ENCODE measurements at places on chromosomes 2 and 18.

DNA sequence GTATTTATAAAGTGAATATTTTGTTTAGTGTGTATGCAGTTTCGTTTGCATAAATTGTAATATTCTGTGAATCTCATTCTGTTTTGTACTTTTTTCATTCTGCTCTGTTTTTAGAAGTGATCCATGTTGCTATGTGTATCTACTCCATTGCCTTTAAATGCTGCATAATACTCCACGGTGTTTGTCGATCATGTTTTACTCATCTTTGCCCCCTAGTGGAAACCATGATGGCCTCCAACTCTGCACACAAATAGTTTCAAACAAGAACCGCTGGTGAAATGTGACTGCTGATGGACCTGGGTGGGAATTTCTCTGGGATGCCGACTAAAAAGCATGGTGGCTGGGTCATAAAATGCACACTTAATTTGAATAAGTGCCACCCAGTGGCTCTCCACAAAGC is 32.0 kb upstream of the SKOR2 start:
- DNase-seq, result no peak

- DNase-seq, result peak; percentile 77
These were observed 2.1 kb upstream of the SLC30A3 start for GRCh38 chr2:27264753-27265535.

- DNase-seq, result no peak
These were observed 364.5 kb upstream of the LINC00305 start for GRCh38 chr18:64513401-64513800.

DNA sequence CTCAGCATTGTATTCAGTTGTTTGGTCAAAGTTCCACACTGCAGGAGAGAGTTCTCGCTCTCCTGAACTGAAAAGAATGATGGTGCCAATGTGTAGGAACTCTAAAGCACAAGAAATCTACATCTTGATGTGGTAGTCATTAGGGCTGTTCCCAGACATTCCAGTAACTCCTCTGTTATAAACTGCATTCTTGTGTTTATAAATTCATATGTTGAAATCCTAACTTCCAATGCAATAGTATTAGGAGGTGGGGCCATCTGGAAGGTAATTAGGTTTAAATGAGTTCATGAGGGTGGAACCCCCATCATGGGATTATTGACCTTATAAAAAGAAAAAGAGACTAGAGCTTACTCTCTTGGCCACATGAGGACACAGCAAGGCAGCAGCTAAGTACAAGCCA is 239.6 kb downstream of the CDH20 start:
- no peak for DNase-seq

DNA sequence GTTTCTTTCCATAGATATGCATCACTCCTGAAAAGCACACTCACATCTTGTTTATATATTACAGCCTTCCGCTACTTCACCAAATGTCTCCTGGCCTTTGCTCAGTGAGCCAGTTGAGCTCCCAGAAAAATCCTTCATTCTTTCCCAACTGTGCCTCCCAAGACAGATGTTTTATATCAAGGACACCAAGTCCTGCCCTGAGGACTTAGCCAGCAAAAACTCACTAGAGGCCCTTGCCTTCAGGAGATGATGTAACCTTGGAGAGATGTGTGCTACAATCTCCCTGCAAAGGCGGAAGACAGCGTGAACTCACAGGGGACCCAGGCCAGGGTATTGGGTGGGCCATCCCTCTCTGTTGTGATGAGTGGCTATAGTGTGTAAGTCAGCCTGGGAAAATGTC is 86.1 kb upstream of the CTAGE1 start:
- DNase-seq, result no peak

- no peak for DNase-seq
These were observed 99.6 kb downstream of the TPGS2 start for GRCh38 chr18:36729197-36729596.

DNA sequence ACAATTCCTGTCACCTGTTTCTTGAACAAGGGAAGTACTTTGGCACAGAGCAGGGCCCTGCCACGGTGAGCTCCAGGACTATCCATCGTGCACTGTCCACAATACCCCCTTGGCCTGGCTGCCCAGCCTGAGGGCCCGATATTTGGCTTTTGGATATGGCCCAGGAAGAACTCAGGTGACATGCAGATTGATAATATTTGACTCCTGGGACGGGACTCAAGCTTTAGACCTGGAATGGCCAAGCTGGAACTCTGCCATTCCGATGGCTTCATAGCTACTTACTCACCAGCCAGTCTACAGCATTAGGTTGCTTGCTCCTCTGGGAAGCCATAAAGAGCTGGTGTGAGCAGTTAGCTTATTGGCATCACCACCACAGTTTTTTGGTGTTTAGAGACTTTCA is 26.6 kb downstream of the EML6 start:
- no peak for DNase-seq

DNA sequence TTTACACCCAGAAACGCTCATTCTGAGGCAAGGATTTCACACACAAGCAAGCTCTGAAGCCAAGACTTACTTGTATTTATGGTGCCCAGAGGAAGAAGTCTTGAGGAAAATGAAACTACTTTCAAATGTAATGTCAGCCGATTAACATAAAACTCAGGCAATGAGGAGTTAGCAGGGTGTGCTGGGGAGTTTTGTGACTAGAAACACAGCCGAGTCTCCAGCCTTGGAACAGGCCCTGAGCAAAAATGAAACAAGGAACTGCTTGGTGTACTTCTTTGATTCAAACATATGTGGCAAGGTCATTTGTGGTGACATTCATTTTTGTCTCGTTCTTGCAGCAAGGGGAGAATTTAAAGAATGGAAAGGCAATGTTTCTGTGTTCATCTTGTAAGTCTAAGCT is 4.5 kb downstream of the DYTN start:
- no peak for DNase-seq

DNA sequence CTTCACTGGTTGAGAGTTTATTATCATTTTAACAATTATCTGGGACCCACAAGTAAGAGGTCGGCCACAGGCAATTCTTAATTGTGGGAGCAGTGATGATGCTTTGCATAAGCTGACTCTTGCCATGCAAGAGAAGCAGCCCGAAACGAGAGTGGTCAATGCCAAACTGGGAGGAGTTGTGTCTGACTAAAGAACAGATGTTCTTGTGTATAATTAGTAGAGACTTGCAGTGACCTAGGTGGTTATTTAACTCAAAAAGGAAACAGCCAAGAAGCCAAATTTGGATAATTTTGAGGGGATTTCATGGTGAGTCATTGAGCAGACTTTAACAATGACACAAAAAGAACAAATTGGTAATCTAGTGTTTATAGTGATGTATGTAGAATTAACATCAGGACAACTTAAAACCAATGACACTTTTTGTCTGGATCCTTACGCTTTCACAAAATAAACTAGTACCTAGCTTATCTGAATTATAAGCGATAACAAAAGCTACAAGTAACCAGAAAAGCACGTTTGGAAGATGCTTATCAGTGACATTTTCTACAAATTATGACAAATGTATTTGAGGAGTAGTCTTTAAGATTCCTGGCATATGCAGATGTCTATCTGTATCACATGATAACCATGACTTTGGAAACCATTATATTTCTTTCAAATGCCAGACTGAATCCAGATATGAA is 184.7 kb upstream of the DLGAP1 start:
- no peak for DNase-seq

GRCh38 chr18:36274083-36274715 is 23.3 kb upstream of the FHOD3 start:
- DNase-seq, result no peak

- DNase-seq, result no peak
These were observed 78.9 kb downstream of the UXS1 start for GRCh38 chr2:106115250-106115649.

DNA sequence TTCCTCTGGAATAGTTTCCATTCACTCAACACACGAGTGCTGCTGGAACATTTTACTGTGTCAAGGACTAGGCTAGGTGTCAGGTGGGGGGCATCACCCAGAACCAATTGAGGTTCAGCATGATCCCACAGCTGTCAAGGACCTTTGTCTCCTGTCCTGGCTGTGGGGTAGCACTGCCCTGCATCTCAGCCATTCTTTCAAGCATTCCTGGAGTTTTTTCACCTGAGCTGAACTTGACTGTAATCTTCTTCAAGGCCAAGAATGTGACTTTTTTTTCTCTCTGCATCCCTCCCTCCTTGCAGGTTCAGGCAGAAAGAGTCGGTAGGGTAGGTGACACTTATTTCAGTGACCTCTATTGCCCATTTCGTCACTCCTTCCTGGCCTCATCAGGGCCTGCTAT is 3.5 kb downstream of the MAPK4 start:
- no peak for DNase-seq

DNA sequence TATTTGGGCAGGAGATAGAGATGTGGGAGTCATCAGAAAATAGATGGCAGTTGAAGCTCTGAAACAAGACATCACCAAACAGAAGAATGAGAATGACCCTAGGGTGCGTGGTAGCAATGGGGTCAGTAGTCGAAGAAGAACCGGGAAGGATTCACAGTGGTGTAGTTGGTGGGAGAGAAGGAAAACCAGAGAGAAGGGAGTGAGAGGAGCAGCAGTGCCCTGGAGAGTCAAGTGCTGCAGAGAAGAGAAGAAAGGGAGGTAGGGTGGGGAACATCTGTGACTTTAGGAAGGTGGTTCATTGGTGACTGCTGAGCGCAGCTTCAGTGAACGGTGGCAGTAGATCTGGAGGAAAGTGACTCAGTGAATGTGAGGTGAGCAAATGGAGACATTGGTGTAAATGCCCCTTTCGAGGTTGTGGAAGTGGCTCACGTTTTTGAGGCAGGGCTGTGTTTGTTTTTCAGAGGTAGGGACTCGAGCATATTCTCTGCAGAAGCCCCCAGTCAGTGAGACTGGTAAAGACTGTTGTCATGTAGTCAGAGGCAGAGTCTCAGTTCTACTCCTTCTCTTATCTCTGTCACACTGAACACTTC is 36.4 kb downstream of the CDC42EP3 start:
- DNase-seq, result no peak

- peak; percentile 35 for DNase-seq
These were observed 7.5 kb upstream of the YPEL5 start for GRCh38 chr2:30139131-30139870.

DNA sequence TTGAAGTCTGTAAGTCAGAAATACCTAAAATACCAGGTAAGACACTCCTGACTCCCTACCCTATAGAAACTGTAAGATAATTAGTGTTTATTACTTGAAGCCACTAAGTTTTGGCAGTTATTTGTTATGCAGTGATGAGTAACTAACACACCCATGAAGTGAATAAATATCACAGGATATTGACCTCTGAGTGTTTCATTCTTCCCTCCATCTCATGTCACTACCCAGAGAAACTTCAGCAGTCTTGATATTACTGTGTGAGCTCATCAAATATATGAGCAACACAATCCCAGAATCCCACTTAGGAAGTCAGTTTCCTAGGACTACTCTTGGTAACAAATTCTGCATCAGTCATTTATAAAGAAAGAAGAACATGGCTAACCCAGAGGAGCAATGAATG is 529.7 kb downstream of the FBXO15 start:
- DNase-seq, result no peak

DNA sequence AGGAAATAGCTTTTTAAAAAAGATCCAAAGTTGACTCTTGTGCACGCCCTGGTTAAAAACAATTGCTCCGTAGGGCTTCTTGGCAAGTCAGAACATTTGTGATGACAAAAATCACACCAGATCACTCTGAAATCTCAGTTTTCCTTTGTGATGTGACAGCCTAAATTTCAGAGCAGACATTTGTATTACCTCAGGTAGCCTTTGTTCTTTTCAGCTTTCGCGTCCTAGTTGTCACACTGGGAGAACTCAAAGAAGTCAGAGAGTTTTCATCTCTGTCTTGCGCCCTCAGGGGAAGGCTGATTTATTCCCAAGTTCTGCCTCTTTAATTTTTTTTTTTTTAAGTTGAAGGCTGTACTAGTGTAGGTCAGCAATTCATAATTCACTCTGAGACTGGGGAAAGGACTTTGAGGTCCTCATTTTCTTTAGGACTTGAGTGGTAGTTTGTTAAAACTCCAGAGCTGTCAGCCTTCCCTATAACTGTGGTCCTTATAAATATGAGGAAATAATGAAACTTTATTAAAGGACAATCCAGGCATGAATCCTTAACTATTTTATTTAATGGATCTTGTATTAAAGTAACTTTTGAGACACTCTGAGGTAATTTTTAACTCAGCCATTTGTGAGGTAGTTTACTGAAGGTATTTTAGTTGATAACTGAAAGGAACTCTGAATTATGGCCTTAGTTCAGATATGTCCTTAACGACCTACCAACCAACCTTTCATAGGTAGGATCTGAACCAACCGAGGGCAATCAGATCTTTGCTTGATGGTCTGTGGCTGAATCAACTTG is 525.1 kb upstream of the FAM98A start:
- DNase-seq, result no peak

- DNase-seq, result no peak
These were observed 32.3 kb upstream of the PMAIP1 start for GRCh38 chr18:59867337-59868104.

- no peak for DNase-seq
These were observed 282.4 kb upstream of the THSD7B start for GRCh38 chr2:136482966-136483365.

- DNase-seq, result no peak
These were observed 370.2 kb upstream of the SLC14A2 start for GRCh38 chr18:45245091-45245511.

DNA sequence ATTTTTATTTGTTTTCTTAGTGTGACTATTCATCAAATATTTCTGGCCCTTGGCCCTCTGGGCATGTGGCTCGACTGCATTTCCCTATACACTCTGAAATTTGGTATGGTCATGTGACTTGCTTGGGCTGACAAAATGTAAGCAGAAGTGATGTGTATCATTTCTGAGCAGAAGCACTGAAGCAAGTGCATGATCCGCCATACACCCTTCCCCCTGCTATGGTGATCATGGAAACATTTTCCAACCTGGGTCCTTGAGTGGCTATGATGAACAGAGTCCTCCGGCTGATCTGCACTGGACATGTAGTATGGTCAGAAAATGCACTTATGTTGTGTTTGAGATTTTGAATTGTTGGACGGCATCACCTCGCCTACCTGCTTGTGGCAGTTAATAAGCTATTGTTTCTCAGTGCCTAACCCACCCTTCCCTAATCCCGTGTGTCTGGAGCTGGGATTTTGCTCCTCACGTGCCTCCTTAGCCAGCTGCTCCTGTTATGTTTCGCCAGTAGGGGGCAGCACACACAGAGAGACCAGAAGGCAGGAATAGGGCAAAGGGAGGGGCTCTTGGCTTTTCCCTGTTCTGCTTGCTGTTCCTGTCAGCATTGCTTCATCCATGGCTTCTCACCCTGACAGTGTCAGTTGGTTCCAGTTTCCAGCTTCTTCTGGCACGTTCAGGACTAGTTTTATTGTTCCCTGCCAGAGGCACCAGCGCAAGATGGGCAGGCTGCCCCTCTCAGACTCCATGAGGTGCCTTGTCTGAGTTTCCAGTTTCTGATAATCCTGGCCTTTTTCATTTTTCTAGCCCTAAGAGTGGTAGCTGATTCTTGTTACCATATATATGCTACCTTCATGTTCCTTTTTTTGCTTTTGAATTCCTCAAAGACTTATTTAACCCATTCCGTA is 207.4 kb downstream of the ARL6IP6 start:
- peak; percentile 58 for DNase-seq

- DNase-seq, result no peak
These were observed 31.0 kb downstream of the NAT8 start for GRCh38 chr2:73611193-73611592.

GRCh38 chr2:46180189-46180588 is 117.0 kb upstream of the EPAS1 start:
- DNase-seq, result no peak

GRCh38 chr2:28868611-28869010 is 1.5 kb downstream of the TRMT61B start:
- no peak for DNase-seq

Measured in activated CD4-positive, alpha-beta T cell treated with anti-CD3 and anti-CD28 coated beads, Interleukin-2, amount 50 U/mL, for 48 hours (primary cell).